ENCODE measurements at places on chromosomes 5 and 9. TPM values are rescaled to one million over a fixed set of nuclear protein-coding genes. Genes with fewer than 3 reads are reported as not detected.

DNA sequence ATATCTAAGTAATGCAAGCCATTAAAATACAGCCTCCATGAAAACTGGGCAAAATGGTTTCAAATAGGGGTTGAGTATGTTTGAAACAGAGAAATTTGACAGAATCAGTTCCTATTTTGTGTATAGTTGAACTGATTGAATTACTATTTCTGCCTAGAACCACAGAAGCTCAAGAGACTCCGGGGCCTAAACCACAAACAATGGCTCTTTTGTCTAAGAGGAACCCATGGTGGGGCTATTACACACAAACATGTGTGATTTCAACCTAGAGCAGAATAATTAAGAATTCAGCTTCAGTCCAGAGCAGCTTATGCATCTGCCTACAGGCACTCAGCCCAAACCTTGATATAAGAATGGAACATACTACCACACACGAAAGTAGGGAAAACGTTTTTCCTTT is 171.2 kb upstream of the MPDZ start:
- ATAC-seq = no peak

DNA sequence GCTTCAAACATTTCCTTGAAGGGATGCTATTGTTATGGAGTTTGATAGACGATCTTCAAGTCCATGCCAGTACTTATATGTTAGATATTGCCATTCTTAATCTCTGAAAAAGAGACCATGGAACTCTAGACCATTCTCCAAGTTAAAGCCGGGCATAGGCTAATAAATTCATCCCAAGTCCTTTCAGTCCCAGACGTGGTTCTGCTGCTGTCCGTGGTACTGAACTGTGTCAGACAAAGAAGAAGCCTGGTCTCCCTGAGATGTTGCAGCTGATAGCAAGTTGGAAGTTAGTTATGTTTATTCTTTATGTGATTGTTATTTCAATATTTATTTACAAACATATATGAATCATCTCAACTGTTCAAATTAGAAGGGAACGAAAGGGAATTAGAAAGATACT is 158.7 kb downstream of the NMUR2 start:
- no peak for ATAC-seq

DNA sequence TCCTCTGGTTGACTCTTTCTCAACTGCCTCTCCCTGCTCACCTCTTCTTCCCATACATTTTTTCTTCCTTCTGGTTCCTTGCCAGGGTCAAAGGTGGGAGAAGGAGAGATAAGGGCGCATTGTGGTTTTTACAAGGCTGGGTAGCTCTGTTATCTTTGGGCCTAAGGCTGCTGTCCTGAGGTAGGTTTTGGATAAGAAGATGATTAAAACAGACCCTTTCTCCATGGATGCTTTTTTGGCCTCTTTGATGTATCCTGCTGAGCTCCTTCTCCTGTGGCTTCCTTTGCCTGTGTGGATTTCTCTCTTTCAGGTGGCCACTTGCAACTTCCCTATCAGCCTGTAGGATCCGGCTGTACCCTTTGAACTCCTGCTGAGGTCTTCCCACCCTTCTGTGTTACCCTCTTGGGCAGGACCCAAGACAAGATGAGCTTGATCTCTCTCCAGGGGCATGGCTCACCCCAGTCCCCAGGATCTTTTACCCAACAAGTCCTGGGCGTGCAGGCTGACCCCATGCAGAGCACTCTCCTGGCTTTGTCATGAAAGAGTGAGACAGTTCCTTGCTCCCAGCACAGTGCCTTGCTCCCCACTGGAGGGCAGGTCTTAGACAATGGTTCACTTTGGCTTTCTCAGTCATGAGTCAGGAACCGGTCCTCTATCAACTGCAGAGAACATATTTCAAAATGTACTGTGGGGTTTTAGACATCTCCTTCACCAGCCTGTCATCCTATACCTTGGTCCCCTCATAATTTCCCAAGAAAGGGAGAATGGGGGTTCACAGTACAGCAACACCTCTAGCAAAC is 197.9 kb downstream of the TLE4 start:
- ATAC-seq = no peak

DNA sequence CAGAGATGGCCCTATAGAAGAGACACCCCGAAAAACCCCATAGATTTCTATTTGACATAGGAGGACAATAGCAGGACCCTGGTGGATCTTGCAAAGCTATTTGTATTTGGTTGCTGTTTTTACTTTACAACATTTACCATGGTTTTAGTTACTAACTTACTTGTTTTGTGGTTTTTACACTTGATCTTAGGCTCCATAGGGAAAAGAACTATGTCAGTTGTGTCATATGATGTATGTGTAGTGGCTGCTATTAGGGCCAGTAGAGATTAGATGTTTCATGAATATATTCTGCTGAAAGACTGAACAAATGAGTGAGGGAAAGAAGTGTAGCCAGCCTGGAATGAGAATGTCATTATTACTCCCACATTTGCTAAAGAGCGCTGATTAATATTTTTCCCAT is 388.1 kb downstream of the SEMA5A start:
- no peak for ATAC-seq

GRCh38 chr5:10246761-10247160 is 2.9 kb downstream of the ATPSCKMT start:
- ATAC-seq = no peak

ZNF454 gene
- 5.7 TPM for total RNA-seq
